ENCODE measurements at places on chromosomes 12 and 14.
A peak's percentile ranks its signal among the peaks of the same experiment; 100 is the strongest.

DNA sequence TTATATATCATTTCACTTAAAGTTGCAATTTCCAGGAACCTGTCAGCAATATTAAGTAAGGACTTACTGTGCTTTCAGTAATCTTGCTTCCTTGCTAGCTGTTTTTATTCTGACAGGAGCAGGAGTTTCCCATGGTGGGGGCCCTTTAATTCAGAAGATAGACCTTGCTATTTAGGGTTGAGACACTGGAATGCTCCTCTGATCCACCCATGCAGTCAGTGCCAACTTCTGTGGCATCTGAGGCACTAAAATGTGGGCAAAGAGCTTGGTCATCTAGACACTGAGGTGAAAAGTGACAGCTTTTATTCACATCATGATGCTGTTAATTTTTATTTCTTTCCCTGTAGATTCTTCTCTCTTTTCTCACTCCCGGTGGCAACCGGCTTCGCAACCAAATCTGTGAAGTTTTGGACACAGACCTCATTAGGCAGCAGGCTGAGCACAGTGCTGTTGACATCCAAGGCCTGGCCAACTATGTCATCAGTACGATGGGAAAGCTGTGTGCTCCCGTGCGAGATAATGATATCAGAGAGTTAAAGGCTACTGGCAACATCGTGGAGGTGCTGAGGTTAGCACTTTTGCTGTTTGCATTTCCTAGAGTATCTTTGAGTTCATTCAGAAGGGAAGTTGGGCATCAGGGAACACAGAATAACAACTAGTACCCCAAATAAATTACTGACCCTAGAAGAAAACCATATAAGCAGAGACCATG lies 18.8 kb downstream of the TCP11L2 start:
- DNase-seq: no peak

DNA sequence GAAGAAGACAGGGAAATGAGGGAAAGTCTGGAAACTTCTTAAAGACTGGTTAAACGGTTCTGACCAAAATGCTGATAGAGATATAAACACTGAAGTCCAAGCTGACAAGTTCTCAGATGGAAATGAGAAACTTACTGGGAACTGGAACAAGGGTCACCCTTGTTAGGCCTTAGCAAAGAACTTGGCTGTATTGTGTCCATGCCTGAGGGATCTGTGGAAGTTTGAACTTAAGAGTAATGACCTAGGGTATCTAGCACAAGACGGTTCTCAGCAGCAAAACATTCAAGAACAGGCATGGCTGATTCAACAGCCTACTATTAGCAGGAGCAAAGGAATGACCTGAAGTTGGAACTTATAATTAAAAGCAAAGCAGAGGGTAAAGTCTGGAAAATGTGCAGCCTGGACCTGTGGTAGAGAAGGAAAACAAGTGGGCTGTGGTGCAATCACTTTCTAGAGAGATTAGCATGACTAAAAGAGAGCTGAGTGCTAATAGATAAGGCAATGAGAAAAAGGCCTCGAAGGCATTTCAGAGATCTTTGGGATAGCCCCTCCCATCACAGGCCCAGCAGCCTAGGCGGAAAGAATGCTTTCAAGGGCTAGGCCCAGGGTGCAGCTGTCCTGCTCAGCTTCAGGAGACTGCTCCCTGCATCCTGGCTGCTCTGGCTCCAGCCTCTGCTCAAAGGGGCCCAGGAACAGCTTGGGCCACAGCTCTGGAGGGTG lies 60.3 kb downstream of the ATP2B1 start:
- DNase-seq: no peak

GRCh38 chr12:113291586-113291985 lies 43.3 kb downstream of the SLC8B1 start:
- DNase-seq: no peak

GRCh38 chr14:70943838-70944237 lies 36.6 kb downstream of the PCNX1 start:
- DNase-seq: no peak

- DNase-seq: no peak
These were observed 45.6 kb upstream of the RIMBP2 start for GRCh38 chr12:130761537-130762318.

- DNase-seq: no peak
These were observed 3.4 kb downstream of the PLBD2 start for GRCh38 chr12:113361574-113362370.

GRCh38 chr14:55267820-55268219 lies 3.4 kb upstream of the FBXO34 start:
- no peak for DNase-seq

- DNase-seq: no peak
These were observed 27.2 kb downstream of the NGB start for GRCh38 chr14:77243853-77244252.

GRCh38 chr12:84043355-84043754 lies 869.2 kb downstream of the SLC6A15 start:
- no peak for DNase-seq

DNA sequence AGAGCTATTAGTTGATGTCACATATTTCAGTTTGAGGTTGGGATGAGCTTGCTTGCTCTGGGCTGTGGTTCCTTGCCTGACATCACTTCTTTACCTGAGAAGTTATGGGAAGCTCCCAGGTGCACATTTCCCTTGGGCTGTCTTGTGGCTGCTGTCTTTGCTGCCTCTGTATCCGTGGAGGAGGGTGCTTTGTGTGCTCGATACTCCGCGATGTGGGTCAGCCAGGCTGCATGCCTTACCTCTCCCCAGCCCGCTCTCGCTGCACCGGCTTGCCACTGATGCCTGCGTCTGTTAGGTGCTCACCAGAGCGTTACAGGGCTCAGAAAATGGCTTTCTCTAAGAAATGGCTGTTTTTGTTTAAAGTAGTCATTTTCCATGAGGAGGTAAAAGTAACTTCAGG lies 19.6 kb downstream of the PELI2 start:
- no peak for DNase-seq

DNA sequence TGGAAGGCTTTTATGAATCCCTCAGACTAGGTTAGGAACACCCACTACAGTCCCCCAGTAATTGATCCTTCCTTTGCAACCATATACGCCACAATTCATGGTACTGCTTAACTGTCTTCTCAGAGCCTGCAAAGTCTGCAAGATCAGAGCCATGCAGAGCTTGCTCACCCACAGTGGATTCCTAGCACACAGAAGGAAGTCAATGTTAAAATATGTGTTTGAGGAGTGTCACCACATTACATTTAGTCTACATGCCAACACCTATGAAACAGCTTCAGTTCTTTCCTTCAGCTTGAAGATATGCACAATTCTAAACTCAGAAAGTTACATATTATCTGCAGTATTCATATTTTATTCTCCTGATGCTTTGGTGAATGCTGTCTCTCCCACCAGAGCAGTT lies 138.5 kb downstream of the NDUFA12 start:
- no peak for DNase-seq

GRCh38 chr12:51307655-51308593 lies 16.1 kb downstream of the BIN2 start:
- DNase-seq: no peak

DNA sequence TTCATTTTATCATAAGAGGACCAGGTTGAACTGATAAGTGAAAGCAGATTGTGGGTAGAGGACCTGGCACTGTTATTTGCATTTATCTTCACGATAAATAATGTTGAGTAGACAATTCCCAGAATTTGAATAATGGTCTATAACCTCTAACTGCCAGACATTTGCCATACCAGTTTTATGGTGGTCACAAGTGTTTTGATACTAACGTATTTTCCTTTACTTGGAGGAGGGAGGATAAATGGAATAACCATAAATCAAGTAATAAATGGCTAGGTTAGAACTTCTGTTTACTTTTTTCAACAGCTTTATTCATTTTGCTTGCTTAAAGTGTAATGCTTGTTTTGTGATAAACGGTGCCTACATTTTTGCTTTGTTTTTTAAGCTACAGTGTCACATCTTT lies 9.5 kb downstream of the PAX9 start:
- DNase-seq: no peak

GRCh38 chr14:101073598-101073965 lies 170.1 kb upstream of the RTL1 start:
- no peak for DNase-seq

GRCh38 chr12:6904280-6905276 lies at the start of gene LRRC23:
LRRC23 (plus strand) TSS chr12:6904822; CDS start chr12:6905634, 812 bp downstream.
- peak; percentile 78 for DNase-seq

DNA sequence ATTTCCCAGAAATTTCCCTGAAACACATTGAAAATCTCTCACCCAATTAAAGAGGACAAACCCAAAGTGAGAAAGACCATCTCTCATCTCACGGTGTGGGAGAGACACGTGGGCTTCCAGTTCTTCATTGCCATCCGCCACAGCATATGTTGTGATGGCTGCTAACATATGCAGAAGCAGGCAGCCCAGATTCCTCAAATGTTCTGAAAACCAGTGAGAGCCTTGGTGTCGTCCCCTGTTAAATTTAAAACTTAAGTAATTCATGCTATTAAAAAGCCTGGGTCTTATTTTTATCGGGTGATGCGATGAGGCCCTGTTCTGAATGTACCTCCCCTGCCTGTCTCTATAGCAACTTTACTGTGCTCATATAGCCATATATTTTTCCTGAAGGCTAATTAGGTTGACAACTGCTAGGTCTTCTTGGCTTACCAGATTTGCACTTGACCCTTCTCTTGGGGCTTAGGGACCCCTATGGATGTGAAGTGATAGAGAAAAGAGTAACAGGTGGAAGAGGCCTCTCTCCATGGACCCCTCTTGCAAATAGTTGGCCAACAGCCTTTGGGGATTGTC lies 2.8 kb upstream of the FGF6 start:
- no peak for DNase-seq

- no peak for DNase-seq
These were observed 46.9 kb downstream of the PAWR start for GRCh38 chr12:79643821-79644220.

DNA sequence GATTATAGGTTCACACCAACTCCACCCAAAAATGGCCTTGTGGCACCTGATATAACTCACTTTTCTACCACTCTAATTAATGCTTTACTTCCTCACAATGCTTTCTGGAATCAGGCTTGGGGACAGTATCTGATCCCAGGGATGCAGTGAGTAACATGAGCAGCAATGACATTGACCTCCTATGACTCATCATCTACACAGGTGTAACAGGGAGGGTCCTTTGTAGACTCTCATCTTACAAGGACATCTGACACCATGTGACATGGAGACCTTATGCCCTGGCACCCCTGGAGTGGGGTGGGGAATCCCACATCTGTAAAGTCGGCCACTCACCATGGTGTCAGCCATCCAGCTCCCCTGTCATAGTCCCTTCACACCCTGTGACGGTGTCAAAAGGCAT lies 586.4 kb downstream of the MED13L start:
- DNase-seq: no peak

All from esophagus squamous epithelium (tissue), 5 donors.